Stimulated activated CD8-positive, alpha-beta memory T cell treated with anti-CD3 and anti-CD28 coated beads, Interleukin-7, amount 100 ng/mL, for 1 hour (primary cell): ENCODE measurements at places on chromosomes 3 and 15.

- no peak for DNase-seq
Measured at GRCh38 chr15:92043283-92043682, 189.8 kb downstream of the SLCO3A1 start.

- DNase-seq = no peak
Measured at GRCh38 chr15:44300572-44300971, 12.1 kb downstream of the GOLM2 start.

- DNase-seq = no peak
Measured at GRCh38 chr3:58898513-58898912, 151.3 kb downstream of the CFAP20DC start.

GRCh38 chr3:69236812-69237707 lies 114.7 kb upstream of the LMOD3 start:
- no peak for DNase-seq

DNA sequence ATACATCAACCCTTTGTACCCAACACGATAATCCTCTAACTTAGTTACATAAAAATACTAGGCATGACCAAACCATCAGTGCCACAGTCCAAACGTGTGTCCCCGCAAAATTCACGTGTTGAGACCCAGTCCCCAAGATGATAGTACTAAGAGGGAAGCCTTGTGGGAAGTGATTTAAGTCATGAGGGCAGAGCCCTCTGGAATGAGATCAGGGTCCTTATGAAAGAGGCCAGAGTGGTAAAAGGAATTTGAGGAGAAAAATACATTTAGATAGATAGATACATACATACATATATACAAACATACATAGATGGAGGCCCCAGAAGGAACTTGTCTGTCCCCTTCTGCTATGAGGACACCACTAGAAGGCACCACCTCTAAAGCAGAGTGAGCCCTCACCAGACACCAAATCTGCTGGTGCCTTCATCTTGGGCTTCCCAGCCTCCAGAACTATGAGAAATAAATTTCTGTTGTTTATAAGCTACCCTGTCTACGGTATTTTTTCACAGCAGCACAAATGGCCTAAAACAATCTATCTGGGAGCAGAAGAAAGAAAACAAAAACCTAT lies 8.0 kb downstream of the TBC1D2B start:
- no peak for DNase-seq

DNA sequence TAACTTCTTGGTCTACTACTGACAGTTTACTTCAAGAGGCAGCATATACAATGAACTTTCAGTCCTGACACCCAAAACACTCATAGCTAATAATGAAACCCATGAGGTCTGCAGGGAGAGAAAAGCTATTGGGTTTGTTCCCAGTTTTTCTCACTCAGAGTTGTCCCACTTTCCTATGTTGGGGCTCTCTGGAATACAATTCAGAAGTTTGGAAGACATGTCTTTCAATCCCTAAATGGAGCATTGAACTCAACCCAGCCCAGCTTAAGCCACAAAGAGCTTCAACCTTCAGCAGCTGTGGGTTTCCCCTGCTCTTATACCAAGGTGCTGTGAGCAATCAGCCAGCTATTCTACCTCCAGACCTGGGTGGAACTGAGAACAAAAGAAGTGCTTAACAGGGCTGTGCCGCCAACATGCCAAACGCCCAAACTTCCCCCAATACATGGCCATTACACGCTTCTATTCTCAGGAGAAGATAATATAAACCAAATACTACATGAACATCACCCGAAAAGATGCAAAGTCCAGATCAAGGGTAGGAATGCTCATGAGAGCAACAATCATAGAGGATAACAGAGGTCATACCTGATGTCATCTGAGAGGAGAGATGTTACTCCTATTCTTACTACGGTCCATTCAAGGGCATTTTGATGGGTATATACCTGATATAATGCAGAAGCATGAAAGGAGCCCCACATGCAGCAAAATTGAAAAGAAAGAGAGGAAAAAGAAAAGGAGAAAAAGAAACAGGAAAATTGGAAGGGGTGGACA lies 131.2 kb upstream of the TGFBR2 start:
- no peak for DNase-seq

DNA sequence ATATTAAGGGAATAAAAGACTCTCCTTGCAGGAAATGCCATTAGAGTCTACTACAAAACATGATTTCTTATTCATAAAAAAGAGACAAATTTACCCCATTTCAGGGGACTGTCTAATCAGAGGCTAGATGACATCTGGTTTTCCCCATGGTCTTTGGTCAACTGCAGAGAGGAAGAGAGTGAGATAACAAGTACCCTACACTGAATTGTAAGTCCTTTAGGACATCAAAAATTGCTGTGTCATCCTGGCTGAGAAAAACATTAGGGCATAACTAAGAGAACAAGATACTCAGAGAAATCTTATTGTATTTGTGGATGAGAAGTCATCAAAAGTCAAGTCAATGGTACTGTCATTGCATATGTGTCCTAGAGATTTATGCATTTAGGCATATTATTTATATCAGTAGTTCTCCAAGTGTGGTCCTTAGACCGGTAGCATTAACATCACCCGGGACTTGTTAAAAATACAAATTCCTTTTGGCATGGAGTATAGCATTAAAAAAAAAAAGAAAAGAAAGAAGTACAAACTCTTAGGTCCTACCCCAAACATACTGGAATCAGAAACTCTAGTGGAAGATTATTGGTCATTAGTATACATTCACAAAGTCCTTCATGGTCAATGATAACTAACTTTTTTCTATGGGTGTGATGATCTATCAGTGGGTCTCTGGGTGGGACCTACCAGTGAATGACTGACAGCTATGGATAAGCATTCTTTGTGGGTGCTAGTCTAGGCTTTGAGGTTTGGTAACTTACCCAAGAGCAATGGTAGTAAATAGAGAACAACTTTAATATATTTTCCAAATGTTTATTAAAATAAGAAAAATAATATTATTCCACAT lies 29.0 kb upstream of the TBC1D5 start:
- DNase-seq = no peak

DNA sequence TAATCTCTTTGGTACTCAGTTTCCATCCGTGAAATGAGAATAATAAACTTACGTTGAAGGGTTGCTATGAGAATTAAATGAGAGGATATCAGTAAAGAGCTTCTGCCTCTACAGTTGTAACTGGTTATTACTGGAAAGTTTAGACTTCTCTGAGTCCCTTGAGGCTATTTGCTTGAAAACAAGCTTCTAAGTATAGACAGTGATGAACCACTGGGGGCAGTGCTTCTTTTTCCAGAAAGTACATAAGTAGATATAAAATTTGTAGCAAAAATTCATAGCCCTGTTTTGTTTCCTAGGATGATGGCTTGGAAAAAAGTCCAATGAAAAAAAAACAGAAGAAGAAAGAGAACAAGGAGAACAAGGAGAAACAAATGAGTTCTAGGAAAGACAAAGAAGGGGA lies 87.1 kb downstream of the RGMA start:
- no peak for DNase-seq

DNA sequence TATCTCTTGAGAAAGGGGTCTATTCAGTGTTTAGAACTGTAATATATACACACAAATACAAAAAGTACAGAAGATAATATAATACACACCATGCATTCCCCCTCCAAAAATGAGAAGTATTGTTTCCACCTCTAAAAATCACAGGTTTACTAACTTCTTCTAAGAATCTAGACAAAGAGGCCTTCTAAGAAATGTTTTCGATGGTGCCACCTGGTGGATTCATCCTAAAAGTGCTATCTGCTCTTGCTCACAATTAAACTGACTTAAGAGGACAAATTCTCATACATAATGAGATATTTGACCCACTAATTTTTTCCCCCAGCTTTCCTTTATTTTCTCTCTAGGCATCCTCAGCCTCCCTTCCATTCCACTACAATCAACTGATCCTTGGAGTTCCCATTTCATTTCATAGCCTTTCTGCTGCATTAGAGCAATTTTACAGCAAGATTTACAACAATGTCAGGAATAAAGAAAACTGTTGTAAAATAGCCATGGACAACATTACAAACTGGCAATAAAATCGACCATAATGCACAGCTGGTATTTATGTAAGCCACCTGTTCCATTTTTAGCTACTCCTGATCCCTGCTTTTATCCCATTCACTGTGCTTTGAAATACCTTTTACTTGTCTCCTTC lies 124.6 kb downstream of the ARRDC4 start:
- no peak for DNase-seq

DNA sequence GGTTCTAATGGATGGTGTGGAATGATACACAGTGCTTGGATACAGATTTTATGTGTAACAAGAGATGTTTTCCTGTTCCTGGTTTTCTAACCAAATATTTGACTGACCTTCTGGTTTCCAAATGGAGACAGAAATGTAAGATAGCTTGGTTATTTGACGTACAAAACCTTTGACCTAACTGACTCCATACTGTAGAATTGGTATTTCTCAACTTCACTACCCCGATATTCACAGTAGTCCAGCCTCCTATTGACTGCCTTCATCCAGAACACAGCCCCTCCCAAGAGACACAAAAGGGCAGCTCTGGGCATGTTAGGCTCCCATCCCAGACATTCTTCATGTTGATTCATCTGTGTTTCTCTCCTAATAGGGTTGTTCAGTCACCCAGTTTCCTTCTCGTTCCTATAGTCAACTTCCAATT lies 33.4 kb downstream of the MYO1E start:
- DNase-seq = no peak

- no peak for DNase-seq
Measured at GRCh38 chr3:94431876-94432570, 369.2 kb downstream of the NSUN3 start.

- DNase-seq = no peak
Measured at GRCh38 chr3:171508676-171509075, 48.5 kb upstream of the TNIK start.

GRCh38 chr3:54950391-54951003 lies 22.6 kb upstream of the LRTM1 start:
- no peak for DNase-seq
